ENCODE measurements at places on chromosomes 11 and 22.

DNA sequence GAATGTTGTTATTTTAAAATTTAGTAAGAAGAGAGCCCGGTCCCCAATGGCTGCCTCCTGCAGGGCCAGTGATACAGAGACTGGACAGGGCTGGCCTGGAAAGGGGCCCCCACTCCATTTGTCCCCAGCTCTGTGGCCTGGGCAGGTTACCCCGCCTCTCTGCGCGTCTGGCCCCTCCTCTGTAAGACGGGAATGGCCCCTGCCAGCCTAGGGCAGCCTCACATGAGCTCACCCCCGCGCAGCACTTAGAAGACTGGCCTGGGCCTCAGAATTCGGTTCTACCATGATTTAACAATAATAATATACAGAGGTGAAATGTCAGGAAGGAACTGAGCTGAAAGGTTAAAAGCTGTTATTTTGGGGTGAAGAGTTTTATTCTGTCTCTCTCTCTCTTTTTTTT lies 1.3 kb downstream of the APOBEC3G start:
- DNase-seq = no peak

- DNase-seq = no peak
Measured at GRCh38 chr11:88521799-88522201, 184.3 kb upstream of the CTSC start.

GRCh38 chr11:56849250-56849649 lies 100.8 kb upstream of the OR9G4 start:
- DNase-seq = no peak

DNA sequence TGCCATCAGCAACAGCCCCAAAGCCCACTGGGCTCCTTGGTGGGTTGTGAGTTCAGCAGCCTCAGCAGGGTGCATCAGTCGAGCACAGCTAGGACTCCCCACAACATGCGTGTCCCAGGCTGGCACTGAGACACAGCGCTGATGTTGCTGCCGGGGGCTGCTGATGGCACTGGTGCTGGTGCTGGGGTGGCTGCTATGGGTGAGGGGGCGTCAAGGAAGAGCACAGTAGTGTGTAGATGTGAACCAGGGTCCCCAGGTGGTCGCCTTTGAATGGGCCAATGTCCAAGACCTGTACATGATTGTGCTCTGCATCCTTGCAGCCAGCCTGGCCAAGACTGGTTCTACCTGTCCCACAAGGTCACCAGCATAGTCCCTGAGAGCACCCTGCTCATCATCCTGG lies 121.3 kb upstream of the SERPIND1 start:
- DNase-seq = no peak

DNA sequence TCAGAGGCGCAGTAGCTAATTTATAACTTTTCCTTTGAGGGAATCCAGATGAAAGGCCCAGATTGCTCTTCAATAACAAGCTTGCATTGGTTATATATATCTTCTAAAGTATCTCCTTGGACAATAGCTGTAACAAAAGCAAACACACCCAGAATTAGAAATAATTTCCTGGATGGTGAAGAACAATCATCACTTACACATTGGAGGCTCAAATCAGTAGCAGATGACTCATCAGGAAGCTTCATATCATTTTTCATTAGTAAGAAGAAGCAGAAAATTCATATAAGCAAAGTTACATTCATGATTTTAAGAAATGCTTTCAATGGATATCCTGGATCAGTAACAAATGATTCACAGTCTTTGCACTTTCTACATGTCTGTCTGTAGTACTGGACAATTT lies 173.6 kb upstream of the CCDC90B start:
- DNase-seq = no peak

DNA sequence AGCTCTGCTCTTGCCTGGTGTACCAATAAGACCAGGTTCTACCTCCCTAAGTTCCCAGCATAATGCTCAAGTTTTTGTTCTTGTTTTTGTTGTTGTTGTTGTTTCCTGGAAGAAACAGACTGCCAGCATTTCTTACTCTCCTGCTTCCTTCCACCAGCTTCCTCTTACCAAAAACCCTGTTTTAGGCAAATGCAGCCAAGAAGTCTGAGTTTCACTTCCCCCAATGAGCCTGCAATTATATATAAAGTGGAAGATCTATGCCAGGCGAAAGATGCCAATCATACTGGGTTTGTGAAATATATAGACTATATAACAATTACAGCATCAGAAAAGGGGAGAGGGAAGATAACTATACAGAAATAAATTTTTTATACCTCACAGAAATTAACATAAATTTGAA lies 931.5 kb upstream of the FAT3 start:
- no peak for DNase-seq

GRCh38 chr11:78203184-78203583 lies 14.5 kb downstream of the USP35 start:
- DNase-seq = no peak

- DNase-seq = no peak
Measured at GRCh38 chr11:103870821-103871309, 165.6 kb upstream of the DDI1 start.

DNA sequence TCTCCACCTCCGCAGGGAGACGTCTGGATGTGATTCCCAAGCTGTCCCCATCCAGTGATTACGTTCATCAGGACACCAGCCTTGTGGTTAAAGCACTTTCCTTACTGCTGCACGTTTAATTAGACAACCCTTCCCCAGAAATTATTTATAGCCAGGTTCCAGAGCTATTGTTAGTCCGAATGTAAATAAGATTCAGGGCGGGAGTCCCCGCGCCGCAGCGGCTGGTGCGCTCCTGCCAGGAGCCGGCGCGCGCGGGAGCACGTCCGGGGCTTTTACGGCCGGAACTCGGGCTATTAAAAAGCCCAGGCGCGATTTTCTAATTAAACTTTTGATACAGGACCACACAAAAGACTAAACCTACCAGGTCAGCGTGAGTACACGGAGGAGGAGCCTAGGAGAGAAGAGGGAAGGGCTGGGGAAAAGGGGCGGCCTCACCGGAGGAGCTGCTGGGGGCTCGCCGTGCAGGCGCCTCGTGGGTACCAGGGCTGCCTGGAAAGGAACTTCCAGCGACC lies 538.3 kb downstream of the OPCML start:
- DNase-seq = no peak

GRCh38 chr11:101278286-101278685 lies 148.7 kb upstream of the PGR start:
- no peak for DNase-seq

- DNase-seq = no peak
Measured at GRCh38 chr11:71151561-71151960, 100.8 kb downstream of the SHANK2 start.

DNA sequence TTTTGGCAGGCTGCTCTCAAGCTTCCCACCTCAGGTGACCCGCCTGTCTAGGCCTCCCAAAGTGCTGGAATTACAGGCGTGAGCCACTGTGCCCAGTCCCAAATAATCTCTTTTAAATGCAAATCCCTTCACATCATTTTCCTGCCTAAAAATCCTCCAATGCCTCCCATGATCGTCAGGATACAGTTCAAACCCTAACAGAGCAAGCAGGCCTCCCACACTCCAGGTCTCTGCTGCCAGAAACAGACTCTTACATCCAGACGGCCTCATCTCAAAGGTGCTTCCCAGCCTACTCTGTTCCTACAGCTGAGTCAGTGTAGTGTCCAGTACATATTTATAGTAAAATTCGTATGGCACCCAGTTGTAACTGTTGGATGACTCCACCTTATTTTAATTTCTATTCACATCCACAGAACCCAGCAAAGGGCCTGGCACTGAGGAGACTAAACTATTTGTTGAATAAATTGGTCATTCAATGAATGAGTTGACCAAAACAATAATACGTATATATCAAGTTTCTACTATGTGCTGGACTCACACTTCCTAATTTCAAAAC lies 8.2 kb downstream of the SIRT3 start:
- DNase-seq = no peak

DNA sequence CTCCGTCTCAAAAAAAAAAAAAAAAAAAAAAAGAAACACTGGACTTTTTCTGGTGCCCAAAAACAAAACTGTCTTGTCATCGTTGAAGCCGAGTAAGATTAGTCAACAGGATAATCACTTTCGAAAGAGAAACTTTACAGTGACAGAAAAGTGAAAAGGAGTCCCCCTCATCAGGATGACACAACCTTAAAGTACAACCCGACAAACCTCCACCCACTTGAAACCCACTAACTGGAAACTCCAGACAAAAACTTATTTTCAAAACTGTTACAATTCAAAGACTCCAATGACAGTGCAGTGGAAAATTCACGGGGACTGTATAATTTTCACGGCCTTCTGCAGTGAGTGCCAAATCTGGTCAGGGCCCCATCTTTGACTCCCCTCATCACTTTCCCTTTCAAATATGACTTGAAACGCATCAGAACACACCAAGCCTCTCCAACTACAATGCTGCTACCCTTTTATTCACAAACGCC lies 1.3 kb downstream of the DENND5A start:
- DNase-seq = no peak

DNA sequence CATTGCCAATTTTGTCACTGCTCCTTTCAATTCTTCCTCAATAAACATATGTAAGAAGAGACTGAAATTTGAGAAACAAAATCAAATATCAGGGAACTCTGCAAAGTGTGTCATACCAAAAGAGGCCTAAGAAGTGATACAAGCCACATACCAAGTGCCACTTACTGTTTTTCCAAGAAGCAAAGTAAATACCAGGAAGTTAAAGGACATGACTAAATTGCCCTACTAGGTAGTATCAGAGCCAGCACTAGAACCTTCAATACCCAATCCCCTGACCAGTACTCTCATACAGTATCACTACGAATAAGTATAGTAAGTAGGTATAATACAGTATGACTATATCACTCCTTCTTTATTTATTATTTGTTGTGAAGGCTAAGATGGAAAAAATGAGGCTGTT lies 13.6 kb downstream of the MAML2 start:
- DNase-seq = no peak

GRCh38 chr22:42717197-42717928 lies 3.3 kb downstream of the A4GALT start:
- DNase-seq = no peak

DNA sequence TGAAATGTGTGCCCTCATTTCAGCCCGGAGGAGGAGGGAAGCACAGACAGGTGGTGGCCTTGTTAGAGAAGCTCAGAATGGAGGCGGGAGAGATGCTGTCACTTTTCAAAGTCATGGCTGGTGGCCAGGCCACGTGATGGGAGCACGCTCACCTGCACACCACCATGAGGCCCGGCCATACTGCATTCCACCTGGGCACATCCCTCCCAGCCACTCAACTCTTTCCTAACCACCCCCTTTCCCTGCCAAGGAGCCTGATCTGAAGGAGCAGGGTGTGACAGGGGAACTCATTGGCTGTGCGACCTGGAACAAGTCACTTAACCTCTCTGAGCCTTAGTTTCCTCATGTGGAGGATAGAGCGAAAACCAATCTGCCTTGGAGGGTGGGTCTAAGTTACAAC lies 364.5 kb downstream of the CTTN start:
- no peak for DNase-seq

DNA sequence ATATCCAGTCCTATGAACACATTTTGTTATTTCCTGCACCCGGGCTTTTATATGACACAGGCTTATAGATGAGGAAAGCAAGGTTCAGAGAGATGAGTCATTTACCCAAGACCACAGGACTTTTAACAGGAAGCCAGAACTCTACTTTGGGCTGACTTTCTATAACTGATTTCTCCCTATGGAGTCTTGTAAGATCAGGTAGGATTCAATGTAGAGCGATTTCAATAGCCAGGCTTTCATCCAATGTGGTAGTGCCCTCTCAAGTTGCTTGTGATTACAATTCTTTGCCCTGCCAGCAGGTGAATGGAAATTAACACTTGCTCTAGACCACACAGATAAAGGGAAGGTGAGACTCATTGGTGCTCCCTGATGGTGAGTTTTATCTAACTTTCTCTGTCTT lies 378.3 kb downstream of the INSC start:
- DNase-seq = no peak

GRCh38 chr11:61507012-61507768 lies 1.4 kb upstream of the LRRC10B start:
- no peak for DNase-seq

- DNase-seq = no peak
Measured at GRCh38 chr22:28105413-28105812, 186.4 kb upstream of the PITPNB start.

DNA sequence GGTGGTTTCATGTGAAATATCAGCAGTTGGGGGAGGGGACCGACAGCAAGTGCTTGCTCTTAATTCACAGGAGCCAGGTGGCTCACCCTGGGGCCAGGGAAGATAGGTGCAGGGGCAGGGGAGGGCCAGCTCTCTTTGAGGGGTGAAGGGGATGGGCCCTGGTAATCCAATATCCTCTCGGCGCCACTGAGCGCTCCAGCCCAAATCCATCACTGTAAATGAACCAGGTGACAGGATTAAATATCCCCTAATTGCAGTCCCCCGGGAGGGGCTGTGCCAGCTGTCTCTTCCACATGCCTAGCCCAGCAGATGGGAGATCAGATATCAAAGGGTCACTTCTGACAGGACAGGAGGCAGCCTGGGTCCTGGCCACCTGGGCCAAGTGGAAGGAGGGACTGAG lies 531.8 kb upstream of the CADM1 start:
- no peak for DNase-seq

- DNase-seq = no peak
Measured at GRCh38 chr11:57546869-57547475, 9.6 kb downstream of the SMTNL1 start.

DNA sequence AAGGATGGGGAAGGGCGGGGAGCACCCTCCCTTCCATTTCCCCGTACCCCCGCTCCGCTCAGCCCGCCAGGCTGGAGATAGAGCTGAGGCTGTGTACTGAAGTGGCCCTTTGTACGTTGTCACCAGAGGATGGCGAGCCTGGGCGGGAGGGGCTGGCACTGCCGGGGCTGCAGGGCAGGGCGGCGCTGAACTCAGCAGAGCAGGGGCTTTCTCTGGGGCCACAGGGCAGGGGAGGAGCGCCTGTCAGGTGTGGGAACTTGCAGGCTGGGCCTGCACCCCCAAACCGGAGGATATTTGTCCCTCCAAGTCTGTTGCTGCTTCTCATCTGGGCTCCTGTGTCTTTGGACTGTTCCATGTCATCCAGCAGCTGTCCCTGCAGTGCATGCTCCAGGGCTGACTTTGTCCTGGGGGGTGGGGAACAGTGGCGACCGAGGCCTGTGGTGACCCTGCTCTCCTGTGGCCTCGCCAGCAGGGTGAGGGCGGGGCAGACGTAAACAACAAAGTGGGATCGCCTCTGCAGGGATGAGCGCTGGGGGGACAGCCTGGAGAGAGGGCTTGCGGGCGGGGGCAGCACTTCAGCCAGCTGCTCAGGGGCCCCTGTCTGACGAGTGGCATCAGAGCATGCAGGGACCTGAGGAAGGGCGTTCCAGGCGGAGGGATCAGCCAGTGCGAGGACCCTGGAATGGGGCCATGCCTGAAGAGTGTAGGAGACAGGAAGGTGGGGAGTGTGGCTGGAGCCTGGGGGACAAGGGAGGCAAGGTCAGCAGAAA lies 13.1 kb downstream of the MGAT3 start:
- DNase-seq = no peak

GRCh38 chr11:95003716-95004115 lies 21.3 kb upstream of the KDM4E start:
- DNase-seq = no peak

DNA sequence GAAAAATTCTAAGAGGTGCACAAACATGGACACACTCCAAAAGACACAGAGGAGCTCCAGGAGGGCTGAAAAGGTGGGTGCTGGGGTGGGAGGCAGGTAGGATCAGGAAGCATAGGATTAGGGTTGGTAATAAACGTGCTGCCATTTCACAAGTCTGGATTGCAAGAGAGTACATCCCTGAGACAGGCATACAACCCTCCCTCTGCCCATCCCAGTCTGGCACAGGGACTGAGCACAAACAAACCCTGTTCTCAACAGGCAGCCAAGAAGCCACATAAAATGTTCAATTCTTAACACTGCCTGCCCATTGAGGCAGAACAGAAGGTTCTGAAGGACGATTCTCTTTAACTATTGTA lies 18.5 kb downstream of the SLC35F2 start:
- no peak for DNase-seq

All from AG09319 (cell line).